ENCODE measurements at places on chromosomes 5 and 9.
A peak's percentile ranks its signal among the peaks of the same experiment; 100 is the strongest.

- DNase-seq, result peak; percentile 71
Observed at GRCh38 chr5:138654281-138654867, 79.2 kb upstream of the HSPA9 start.

GRCh38 chr5:172150514-172151425 is 37.3 kb downstream of the STK10 start:
- DNase-seq, result peak; percentile 36

GRCh38 chr5:53321721-53322120 is 158.7 kb upstream of the FST start:
- DNase-seq, result no peak

- no peak for DNase-seq
Observed at GRCh38 chr5:1831257-1831656, 30.1 kb downstream of the NDUFS6 start.

DNA sequence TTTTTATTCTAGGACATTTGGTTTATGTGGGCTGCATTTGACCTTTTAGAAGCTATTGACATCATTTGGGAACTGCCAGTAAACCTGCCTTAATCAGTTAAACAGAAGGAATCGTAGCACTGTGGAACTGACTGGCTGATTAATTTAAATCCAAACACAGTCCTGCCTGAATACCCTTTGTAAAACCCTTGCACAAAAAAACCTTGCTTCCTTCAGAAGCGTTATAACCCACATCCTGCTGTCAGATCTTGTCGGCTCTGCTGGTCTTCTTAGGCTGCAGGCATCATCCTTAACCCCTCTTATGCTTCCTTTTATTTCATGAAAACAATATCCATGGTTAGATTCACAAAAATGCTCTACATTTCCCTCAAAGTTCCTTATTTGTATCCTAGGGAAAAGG is 46.3 kb downstream of the PAM start:
- DNase-seq, result peak; percentile 33

Measured in CD4-positive, alpha-beta T cell treated with Interleukin-17A for 4 hours (primary cell).